ENCODE measurements at places on chromosomes 12 and 14. TPM values are rescaled to one million over a fixed set of nuclear protein-coding genes. Genes with fewer than 3 reads are reported as not detected.

The LUM gene
- total RNA-seq, result 46.1 TPM

The GYS2 gene
- not detected for total RNA-seq

The CD163L1 gene
- 1.6 TPM for total RNA-seq

The TAC3 gene
- not detected for total RNA-seq

The NR1H4 gene
- total RNA-seq, result not detected

The NEDD1 gene
- 48.0 TPM for total RNA-seq

The POTEG gene
- not detected for total RNA-seq

The MPHOSPH9 gene
- 17.0 TPM for total RNA-seq

The DCN gene
- 241 TPM for total RNA-seq

The SMCO3 gene
- total RNA-seq, result under 0.01 TPM

The SERPINA12 gene
- not detected for total RNA-seq

The B4GALNT1 gene
- 0.18 TPM for total RNA-seq

The GPR162 gene
- 1.7 TPM for total RNA-seq

The RHOJ gene
- total RNA-seq, result 7.8 TPM

The CISTR gene
- not detected for total RNA-seq

The CPNE6 gene
- total RNA-seq, result not detected

The RTN1 gene
- total RNA-seq, result 0.18 TPM

The OTUB2 gene
- 2.2 TPM for total RNA-seq

The SERPINA9 gene
- total RNA-seq, result under 0.01 TPM

The BTBD6 gene
- total RNA-seq, result 31.4 TPM

The OTX2 gene
- total RNA-seq, result not detected

The E2F7 gene
- total RNA-seq, result 10.3 TPM

The SLC2A14 gene
- total RNA-seq, result under 0.01 TPM

The EVL gene
- total RNA-seq, result 7.2 TPM

The CRACR2A gene
- 0.54 TPM for total RNA-seq

The TAS2R31 gene
- total RNA-seq, result 4.3 TPM

The TBX3 gene
- total RNA-seq, result 18.6 TPM

The RHEBL1 gene
- 0.72 TPM for total RNA-seq

The CIROP gene
- 0.28 TPM for total RNA-seq

The HOXC12 gene
- not detected for total RNA-seq

The SYCP3 gene
- total RNA-seq, result not detected

The WASHC3 gene
- 87.1 TPM for total RNA-seq

The FAIM2 gene
- 0.83 TPM for total RNA-seq

The COQ5 gene
- total RNA-seq, result 25.1 TPM

The PAPLN gene
- total RNA-seq, result 0.28 TPM

The RNASE7 gene
- not detected for total RNA-seq

The PTHLH gene
- 0.83 TPM for total RNA-seq

The CCDC177 gene
- not detected for total RNA-seq

The KCNA5 gene
- not detected for total RNA-seq

The RFX4 gene
- not detected for total RNA-seq

The OR4K2 gene
- not detected for total RNA-seq

The NEDD8 gene
- 224 TPM for total RNA-seq

The CACNA1C gene
- 1.6 TPM for total RNA-seq

The MARCHF9 gene
- 1.1 TPM for total RNA-seq

The LGR5 gene
- not detected for total RNA-seq

The CD163 gene
- not detected for total RNA-seq

The NKX2-8 gene
- not detected for total RNA-seq

The HSP90AA1 gene
- 578 TPM for total RNA-seq

The ADSS1 gene
- total RNA-seq, result 2.5 TPM

The PA2G4 gene
- 251 TPM for total RNA-seq

The SLC2A3 gene
- 54.8 TPM for total RNA-seq

The LTB4R2 gene
- 0.56 TPM for total RNA-seq

The SERPINA1 gene
- total RNA-seq, result 0.56 TPM

The TSHR gene
- total RNA-seq, result not detected

The TC2N gene
- total RNA-seq, result under 0.01 TPM

The LRFN5 gene
- 3.6 TPM for total RNA-seq

The PTPN6 gene
- total RNA-seq, result under 0.01 TPM

Measured in IMR-90 (cell line).